ENCODE measurements at places on chromosomes 7 and 10.

GRCh38 chr10:102641880-102642735 lies 2.2 kb upstream of the TRIM8 start:
- DNase-seq = peak; percentile 95

GRCh38 chr10:77421591-77421990 lies 216.0 kb downstream of the KCNMA1 start:
- DNase-seq = no peak

DNA sequence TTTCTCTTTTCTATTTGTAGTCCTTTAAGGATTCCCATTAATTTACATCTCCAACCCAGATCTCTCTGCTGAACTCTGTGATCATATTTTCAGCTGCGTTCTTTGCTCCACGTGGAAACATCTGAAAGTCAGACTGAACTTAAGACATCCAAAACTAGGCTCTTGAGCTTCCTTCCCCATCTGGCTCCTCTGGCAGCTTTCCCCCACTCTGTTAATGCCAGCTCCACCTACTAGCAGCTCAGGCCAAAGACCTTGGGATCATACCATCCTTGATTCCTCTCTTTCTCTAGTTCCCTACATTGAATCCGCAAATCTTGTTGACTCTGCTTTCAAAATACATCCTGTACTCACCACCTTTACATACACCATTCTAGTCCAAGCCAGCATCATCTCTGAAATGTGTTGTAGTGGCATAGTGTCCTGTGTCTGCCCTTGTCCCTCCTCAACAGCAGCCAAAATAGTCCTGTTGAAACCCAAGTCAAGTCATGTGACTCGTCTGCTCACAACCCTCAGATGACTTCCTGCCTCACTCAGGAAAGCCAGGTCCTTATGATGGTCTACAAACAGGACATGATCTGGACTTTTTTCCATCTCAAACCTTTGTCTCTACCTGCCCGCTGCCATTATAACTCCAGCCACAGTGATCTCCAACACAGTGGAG lies 7.0 kb downstream of the REEP3 start:
- DNase-seq = no peak

GRCh38 chr7:70726951-70727378 lies 405.0 kb upstream of the GALNT17 start:
- no peak for DNase-seq

- DNase-seq = no peak
Measured at GRCh38 chr10:71893920-71894319, 42.9 kb upstream of the PSAP start.

DNA sequence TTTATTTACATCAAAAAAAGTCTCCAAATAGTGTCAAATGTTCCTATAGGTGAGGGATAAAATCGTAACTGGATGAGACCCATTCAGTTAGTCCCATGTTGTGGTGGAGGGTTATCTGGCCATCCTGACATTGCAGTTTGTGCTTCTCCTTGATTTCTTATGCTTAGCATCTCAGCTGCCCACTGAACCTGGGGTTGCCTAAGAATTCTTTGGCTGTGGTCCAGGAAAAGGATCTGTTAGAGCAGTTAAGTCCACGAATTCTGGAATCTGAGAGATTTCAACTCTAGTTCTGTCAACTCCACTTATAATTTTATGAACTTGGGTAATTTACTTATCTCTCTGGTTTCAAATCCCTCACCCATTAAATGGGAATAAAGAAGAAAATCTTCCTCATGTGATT lies 1673.4 kb downstream of the REEP3 start:
- DNase-seq = no peak

GRCh38 chr10:1465993-1466764 lies 271.1 kb downstream of the ADARB2 start:
- DNase-seq = no peak

GRCh38 chr10:10804061-10804460 lies 213.6 kb upstream of the CELF2 start:
- no peak for DNase-seq

- DNase-seq = no peak
Measured at GRCh38 chr7:114310345-114311110, 104.1 kb upstream of the FOXP2 start.

GRCh38 chr10:79063661-79064492 lies 4.9 kb upstream of the ZMIZ1 start:
- no peak for DNase-seq

DNA sequence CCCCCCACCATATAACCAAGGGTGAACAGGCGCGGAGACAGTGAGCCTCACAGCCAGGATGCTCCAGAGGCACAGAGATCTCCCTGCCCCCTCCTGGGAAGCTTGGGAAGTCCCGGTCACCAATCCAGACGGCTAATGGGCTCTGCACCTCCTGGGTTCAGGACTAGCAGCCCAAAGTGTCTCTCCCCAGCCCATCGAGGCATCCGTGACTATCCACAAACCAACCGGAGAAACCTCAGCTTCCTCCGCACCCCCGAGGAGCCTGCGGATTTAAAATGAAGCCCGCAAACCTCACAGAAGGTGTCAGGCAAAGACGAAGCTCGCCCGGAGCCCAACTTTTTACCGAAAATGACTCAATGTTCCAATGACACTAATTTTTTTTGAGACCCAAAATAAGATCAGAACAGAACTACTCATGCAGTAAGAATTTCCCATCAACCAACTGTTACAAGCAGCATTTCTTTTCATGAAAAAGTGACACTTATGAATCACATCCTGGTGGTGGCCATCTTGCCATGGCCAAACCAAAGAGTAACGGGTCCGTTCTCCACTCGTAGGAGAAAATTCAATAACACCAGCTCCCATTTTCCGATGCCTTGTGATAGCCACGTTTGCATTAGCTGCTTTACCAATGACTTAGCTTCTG lies 6.0 kb downstream of the PDGFA start:
- DNase-seq = no peak

DNA sequence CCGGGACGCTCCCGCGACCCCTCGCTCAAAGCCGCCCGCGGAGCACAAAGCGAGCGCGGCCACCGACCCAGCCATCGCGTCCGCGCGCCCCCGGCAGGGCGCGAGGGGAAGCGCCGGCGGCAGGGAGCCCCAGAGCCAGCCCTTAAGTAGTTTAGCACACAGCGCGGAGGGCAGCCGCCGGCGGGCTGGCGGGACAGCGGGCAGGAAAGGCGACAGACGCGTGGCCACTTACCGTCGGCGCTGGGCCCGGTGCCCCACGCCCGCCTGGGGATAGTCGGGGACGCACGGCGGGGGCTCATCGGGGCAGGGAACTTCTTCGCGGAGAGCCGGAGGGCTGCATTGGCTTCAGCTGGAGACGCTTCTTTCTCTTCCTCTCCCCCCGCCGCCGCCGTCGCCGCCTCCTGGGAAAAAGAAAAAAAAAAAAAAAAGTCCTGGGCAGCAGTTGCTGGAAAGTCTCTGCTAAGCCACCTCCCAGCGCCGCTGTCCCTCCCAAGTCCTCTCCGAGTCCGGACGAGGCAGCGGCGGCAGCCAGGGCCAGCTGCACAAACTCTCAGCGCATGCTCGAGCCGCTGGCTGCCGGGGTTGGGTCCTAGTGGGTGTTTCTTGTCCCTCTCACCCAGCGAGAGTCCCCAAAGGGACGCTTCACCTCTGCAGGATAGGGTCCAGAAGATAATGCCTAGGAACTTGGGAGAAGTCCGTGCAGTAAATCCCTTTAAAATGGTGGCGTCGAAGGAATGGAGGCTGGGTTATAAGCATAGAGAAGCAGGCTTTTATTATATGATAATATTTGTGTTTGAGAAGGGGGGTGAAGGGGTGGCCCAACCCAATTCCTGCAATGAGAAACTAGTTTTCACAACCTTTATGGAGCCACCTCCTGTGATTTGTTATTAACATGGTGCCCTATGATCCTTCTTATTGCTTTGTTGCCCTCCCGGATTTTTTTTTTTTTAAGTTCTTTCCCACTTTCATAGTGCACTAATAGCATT lies at the start of gene TSPAN12:
Gene TSPAN12 (minus strand): TSS at position 557 of the 986 bp plus-strand sequence. CDS start 1,381 bp downstream, outside the sequence.
- DNase-seq = peak; percentile 22

- DNase-seq = no peak
Measured at GRCh38 chr10:34526186-34526585, 288.9 kb downstream of the PARD3 start.

DNA sequence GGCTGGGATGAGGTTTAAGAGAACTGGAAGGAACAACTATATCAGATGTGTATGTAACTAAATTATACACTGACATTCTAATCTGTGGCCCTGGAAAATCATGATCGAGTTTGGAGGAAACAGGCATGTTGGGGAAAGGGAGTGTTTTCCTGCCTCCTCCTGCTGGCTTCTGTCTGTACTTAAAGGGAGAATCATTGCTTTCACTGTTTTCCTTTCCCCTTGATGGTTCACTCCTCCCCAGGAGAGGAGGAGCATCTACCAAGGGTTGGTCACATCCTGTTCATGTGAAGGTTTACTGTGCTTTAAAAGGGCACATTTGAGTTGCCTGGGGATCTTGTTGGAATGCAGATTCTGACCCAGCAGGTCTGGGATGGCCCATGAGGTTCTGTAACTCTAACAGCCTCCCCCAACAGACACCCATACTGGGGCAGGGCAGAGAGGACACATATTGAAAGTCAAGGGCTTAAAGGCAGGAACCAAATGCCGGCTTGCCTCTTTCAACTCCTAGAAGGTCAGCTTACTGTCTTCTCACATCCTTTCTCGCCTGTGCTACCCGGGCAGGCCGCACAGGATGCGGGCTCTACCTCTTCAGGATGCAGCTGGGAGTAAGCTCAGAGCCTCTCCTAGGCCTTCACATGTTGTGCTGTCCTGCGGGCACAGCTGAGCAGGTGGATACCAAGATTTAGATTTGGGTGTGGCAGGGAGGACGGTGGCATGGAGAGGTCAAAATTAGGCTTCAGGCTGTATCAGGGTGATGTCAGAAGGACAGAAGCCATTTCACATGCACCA lies 694.8 kb downstream of the KCNMA1 start:
- no peak for DNase-seq

DNA sequence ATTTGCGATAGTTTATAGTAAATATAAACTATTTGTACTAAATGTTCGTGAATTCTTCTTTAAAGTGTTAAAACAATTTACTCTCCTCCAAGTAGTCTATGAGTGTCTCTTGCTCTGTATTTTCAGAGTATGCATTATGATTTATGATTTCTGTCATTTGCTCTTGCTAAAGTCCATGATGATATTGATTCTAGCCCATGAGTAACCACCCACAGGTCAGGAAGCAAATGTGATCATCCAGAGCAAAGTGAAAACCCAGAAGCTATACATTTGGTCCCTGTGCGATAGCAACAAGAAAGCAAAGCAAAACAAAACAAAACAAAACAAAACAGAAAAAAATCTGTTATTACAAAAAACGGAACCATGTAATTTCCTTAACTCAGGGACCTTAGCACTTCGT lies 225.9 kb downstream of the HDAC9 start:
- no peak for DNase-seq

DNA sequence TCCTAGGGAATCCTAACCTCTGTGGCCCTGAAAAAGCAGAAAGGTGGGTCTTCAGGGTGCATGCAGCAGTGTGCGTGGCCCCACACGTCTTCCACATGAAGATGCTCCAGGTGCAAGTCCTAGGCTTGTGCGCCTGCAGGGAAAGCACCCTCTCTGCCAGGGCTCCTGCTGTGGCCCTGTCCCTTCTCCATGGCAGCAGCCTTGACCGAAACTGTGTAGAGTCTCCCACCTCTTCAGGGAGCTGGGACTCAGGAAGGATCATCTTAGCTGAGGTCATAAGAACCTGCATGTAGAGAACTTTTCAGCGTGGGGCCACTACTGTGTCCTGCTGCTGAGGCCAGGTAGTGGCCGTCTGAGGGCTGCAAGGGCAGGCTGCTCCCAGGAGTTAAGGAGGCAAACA lies 6.3 kb upstream of the CSGALNACT2 start:
- DNase-seq = no peak

DNA sequence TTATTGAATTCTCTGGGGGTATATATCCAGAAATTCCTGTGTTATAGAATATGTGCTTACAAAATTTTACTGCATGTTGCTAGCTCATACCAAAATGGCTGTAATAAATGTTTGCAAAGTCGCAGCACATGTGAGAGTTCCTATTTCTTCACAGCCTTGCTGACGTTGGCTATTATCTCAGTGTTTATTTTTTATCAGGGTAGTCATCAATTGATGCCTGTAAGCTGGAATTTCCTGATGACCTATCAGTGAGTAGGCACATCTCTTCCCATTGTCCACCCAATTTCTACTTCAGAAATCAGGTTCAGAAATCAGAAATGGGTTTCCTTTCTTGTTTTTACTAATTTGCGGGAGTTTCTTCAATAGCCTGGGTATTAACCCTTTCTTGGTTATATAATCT lies 268.1 kb upstream of the FZD8 start:
- no peak for DNase-seq

- DNase-seq = no peak
Measured at GRCh38 chr7:66758950-66759628, 18.6 kb downstream of the RABGEF1 start.

GRCh38 chr10:12849319-12850181 lies 152.0 kb downstream of the CCDC3 start:
- no peak for DNase-seq

GRCh38 chr10:17866346-17866745 lies 57.2 kb downstream of the MRC1 start:
- no peak for DNase-seq

GRCh38 chr10:36187380-36188079 lies 545.4 kb upstream of the FZD8 start:
- DNase-seq = no peak

- DNase-seq = no peak
Measured at GRCh38 chr7:47255441-47255840, 326.5 kb downstream of the TNS3 start.

GRCh38 chr10:122475100-122475499 lies 13.7 kb downstream of the HTRA1 start:
- no peak for DNase-seq

DNA sequence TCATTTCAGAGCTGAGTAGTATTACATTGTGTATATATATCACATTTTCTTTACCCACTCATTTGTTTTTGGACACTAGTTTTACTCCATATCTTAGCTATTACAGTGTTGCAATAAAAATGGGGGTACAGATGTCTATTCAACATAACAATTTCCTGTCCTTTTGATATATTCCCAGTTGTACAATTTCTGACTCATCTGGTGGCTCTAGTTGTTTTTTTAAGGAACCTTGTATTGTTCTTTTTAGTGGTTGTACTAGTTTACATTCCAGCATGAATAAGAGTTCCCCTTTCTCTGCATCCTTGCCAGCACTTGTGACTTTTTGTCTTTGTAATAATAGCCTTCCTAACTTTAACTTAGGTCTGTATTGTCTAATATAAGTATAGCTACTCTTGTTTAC lies 739.9 kb downstream of the XPNPEP1 start:
- no peak for DNase-seq

DNA sequence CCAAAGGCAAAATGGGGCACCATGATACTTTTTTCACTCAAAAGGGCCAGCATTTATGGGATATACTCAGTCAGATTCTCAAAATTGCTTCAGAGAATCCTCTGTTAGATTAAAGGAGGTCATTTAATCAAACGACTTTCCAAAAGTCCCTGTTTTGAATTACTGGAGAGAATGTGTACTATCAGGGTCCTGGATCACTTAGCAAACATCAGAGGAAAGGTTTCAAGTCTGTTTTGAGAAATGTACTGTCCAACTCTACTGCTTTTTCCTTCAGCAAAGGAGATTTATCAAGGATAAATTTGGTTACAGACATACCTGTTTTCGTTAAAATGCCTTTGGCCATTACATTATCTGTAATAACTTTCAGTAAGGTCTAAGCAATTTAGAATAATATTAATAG lies 340.9 kb downstream of the GFRA1 start:
- no peak for DNase-seq

GRCh38 chr10:69901628-69902505 lies 100.2 kb downstream of the COL13A1 start:
- no peak for DNase-seq

- no peak for DNase-seq
Measured at GRCh38 chr10:91032611-91033206, 111.8 kb upstream of the ANKRD1 start.

GRCh38 chr7:111074071-111074747 lies 16.7 kb upstream of the LRRN3 start:
- DNase-seq = no peak

- DNase-seq = no peak
Measured at GRCh38 chr10:51767103-51767763, 67.8 kb upstream of the CSTF2T start.
